Activated naive CD4-positive, alpha-beta T cell treated with anti-CD3 and anti-CD28 coated beads for 36 hours (primary cell): ENCODE measurements at places on chromosomes 2 and 18. TPM values are rescaled to one million over a fixed set of nuclear protein-coding genes. Genes with fewer than 3 reads are reported as not detected.

SULT6B1 gene
- not detected for total RNA-seq

SNTG2 gene
- total RNA-seq, result 0.57 TPM

MOB4 gene
- 14.1 TPM for total RNA-seq

SIX3 gene
- total RNA-seq, result not detected

- DNase-seq, result no peak
Measured at GRCh38 chr2:69948963-69949645, 12.3 kb downstream of the ASPRV1 start.

DNA sequence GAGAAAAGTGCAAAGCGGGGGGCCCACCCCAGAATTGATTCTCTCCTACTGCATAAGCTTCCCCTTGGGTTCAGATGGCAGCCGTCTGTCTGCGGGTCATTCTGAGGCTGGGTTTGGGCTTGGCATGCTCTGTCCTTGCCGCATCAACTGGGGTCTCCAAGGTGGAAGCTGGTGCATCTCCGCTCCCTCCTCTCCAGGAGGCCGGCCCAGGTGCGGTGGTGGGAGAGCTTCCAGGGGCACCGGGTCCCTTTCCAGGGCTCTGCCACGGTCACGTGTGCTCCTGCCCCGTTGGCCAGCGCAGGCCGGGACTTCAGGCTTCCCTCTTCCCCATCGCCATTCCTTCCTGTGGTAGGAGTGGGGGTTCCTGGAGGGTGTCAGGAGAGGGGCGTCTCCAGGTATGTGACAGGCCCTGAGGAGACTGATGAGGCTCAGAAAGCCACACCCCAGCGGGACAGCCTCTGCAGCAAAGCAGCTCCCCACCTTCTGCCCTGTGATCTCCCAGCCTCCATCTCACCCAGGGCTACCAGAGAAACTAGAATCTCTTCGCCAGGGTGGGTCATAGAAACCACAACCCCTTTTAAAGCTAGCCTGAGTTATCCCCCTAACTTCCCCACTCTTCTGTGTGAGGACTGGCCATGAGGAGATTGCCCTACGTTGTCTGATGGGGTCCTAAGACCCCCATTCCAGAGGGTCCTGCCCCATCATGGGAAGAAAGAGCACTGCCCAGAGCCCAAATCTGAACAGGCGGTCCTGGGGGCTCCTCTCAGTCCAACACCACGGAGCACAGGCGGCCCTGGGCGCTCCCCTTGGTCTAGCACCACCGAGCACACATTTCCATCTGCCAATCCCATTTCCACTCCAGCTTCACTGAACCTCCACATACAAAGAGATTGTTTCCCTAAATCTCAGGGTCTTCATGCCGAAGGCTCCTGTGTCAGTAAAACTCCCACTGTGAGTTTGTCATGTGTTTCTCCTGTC is 76.6 kb downstream of the SLC66A2 start:
- no peak for DNase-seq

GRCh38 chr2:232321156-232321816 is 57.3 kb upstream of the ALPP start:
- DNase-seq, result peak; percentile 83

GRCh38 chr2:240205772-240206171 is 65.3 kb upstream of the OTOS start:
- DNase-seq, result no peak

DNA sequence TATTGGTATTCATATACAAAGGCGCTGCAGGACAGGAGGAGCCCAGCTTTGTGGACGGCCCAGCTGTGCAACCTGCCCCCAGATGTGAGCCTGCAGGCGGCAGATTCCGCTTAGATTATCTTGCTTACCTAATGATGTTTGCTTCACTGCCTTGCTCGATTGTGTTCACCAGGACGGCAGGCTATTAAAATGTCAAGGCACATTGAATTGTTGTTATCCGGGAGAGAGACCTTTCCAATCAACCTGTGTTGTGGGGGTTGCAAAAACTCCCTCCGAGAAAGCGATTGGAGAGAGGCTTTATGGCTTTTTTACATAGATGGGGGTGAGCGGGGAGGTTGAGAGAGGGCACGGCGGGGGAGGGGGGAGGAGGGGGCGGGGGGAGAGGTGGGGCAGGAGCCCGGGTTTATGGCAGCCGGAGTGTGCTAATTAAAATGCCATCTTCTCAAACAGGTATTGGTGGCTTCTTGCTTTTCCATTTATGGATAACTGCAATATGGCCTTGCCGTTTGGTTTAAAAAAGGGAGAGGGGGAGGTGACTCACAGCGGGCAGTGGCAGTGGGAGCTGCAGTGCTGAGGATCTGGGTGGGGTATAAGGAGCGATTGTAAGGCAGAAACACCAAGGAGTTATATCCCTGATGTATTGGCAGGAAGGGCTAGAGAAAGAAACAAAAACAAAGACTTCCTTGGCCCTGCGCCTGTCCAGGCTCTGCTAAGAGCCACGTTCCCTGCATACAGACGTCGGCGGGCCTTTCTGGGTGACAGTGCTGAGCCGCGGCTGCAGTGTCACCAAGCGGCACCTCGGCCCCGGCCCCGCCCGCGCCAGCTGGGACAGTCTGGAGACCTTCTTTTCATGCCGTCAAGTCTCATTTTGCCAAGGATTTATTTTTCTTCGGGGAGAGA is 97.2 kb downstream of the INSIG2 start:
- DNase-seq, result peak; percentile 75

- DNase-seq, result no peak
Measured at GRCh38 chr2:167719410-167719809, 528.0 kb downstream of the STK39 start.
